Stimulated activated CD4-positive, alpha-beta T cell treated with anti-CD3 and anti-CD28 coated beads, TNF-alpha, amount 100 ng/mL, for 48 hours (primary cell): ENCODE measurements at places on chromosomes 12 and 14.

GRCh38 chr14:93085911-93086310 lies 29.8 kb downstream of the ITPK1 start:
- DNase-seq = no peak

DNA sequence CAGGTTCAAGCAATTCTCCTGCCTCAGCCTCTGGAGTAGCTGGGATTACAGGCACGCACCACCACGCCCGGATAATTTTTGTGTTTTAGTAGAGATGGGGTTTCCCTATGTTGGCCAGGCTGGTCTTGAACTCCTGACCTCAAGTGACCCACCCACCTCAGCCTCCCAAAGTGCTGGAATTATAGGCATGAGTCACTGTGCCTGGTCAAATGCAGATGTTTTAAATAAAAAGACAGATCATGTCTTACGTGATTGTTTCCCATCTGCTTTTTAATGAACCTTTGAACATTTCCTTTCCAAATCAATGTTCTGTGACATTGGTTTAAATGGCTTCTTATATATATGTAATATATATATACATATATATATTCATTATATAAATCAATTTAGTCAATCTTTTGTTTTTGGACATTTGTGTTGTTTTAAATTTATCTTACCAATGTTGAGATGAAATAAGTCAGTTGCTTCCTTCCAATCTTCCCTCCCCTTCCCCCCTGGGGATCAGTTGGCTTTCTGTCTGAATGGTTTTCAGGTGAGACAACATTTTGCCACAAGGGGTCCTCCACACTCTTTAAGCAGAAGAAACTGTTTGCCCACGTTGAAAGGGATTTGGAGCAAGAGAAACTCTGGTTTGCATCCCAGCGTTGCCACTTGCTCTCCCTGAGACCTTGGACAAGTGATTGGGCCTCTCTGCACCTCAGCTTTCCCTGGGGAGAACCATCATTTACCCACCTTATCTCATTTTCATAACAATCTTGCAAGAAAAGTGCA lies 47.6 kb upstream of the RBM19 start:
- no peak for DNase-seq

GRCh38 chr14:81261176-81261575 lies 40.4 kb upstream of the GTF2A1 start:
- DNase-seq = no peak

DNA sequence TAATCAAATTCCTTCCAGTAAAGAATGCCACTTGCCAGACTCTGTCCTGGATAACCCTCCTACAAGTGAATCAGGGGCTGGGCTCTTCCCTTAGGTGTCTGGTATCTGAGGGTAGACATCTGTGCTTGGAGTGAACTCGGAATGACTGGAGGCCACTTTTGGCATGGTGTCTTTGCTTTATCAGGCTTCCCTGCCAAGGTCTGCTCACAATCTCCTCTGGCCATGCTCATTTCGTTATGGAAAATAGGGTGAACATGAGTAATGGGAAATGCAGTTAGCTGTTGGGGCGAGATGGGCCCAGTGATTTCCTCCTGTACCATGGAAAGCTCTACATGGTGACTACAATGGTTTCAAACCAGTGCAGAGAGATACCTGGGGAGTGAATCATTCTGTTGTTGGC lies 212.9 kb downstream of the NRXN3 start:
- DNase-seq = no peak

- DNase-seq = no peak
These were observed 185.1 kb upstream of the CDKN3 start for GRCh38 chr14:54211551-54212308.

GRCh38 chr14:32403688-32404087 lies 74.6 kb downstream of the AKAP6 start:
- no peak for DNase-seq

DNA sequence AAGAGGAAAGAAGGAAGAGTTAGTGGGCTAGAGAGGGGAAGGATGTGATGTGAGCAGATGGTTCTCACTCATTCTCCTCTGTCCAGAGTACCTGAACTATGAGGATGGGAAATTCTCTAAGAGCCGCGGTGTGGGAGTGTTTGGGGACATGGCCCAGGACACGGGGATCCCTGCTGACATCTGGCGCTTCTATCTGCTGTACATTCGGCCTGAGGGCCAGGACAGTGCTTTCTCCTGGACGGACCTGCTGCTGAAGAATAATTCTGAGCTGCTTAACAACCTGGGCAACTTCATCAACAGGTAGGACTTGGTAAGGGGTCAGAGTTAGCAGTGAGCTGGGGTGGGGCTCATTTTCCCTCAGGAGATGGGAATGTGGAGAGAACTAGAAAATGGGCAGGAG lies 7.6 kb downstream of the DDIT3 start:
- DNase-seq = no peak

GRCh38 chr12:109870648-109871047 lies 9.7 kb downstream of the GLTP start:
- DNase-seq = no peak

GRCh38 chr12:47885566-47885965 lies 19.2 kb downstream of the VDR start:
- no peak for DNase-seq

DNA sequence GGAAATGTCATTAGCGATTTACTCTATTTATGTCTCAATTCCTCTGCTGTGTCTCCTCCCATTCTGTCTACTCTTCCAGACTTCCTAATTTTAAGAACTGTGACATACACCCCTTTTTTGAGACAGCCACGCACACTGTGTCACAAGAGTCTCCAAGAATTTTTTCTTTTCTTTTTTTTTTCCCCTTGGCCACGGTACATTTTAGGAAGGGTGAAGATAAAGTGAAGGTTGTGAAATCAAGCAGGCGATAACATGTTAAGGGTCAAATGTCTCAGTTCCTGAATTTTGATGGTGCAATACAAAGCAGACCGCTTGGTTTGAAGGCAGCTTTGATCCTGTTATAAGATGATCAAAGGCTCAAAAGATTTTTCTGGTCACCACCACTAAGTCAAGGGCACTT lies 4.3 kb downstream of the OLR1 start:
- DNase-seq = no peak

- no peak for DNase-seq
These were observed 390.2 kb downstream of the SOX5 start for GRCh38 chr12:23559268-23559753.

DNA sequence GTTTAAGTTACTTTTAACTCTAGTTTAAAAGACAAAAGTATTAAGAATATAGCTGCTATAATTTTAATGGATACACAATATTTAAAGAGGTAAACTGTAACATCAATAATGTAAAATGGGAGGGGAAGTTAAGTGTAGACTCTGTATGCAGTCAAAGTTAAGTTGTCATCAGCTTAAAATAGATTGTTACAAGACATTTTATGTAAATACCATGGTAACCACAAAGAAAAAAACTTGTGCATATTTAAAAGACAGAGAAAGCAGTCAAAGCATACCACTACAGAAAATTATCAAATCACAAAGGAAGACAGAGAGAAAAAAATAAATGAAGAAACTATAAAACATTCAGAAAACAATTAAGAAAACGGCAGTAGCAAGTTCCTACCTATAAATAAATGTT lies 73.3 kb downstream of the CEP128 start:
- no peak for DNase-seq

DNA sequence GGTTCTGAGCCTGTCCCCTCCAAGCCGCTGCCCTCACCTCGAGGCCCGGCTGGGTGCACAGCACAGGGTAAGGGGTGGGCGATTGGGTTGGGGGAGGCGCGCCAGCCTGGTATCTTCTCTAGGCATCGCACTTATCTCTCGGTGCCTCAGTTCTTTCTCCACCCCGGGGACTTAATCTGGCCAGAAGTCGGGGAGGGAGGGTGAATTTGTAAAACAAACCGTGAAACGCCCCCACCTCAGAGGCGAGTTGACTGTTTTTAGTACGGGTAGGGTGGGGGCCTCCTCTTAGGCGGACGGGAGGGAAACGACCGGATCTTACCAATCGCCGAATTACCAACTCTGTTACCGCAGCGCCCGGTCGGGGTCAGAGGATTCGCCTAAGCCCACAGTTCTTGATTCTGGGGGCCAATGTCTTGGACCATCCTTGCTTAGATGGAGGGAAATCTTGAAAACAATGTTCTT lies 1.4 kb upstream of the TBX3 start:
- no peak for DNase-seq

- no peak for DNase-seq
These were observed 8.2 kb downstream of the BCL11B start for GRCh38 chr14:99263564-99264330.

DNA sequence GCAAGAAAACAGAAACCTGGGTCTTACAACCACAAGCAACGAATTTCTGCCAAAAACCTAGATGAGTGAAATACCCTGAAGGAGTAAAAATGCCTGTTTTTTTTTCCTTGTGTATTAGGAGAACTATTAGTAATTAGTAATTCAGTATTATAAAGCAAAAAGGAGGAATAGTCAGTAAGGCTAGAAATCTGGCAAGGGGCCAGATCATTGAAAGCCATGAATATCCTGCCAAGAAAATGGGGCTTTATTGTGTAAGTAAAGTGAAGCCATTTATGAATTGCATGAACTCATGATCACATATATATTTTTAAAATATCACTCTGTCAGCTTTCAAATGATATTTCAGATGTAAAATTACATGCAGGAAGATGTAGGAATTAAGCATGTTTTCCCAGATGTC lies 57.9 kb downstream of the TXNDC16 start:
- DNase-seq = no peak

DNA sequence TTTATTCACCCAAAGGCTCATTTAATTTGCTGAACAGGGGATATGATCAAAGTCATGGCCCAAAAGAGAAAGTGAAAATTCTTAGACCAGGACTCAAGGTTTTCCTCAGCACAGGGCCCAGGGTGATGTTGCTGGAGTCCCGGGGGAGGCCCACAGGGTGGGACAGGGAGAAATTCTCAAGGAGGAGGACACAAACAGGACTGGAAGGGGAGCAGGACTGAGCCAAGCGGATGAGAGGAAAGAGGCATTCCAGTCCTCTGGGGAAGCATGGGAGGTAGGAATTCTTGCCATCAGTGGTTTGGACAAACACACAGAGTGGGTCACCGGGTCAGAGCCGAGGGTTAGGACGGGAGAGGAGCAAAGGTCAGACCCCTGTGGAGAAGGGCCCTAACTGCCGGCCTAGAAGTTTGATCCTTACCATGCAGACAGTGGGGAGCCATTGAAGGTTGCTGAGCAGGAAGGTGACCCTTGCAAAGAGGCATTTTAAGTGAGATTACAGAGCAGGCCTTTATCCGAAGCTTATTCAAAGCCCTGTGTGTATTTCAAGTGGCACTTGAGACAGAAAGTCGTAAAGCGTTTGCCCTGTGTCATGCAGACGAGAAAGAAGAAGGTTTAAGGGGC lies 68.4 kb upstream of the PTGR2 start:
- DNase-seq = no peak

- DNase-seq = peak; percentile 8
These were observed 214.5 kb downstream of the PAH start for GRCh38 chr12:102702447-102703114.

- DNase-seq = no peak
These were observed 1302.3 kb downstream of the FSCB start for GRCh38 chr14:43204816-43205215.

DNA sequence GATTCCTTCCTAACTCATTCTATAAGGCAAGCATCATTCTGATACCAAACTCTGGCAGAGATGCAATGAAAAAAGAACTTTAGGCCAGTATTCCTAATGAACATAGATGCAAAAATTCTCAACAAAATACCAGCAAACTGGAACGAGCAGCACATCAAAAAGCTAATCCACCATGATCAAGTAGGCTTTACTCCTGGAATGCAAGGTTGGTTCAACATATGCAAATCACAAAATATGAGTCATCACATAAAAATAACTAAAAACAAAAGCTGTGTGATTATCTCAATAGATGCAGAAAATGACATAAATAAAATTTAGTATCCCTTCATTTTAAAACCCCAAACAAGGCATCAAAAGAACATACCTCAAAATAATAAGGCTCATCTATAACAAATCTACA lies 98.9 kb downstream of the ACSS3 start:
- DNase-seq = no peak

DNA sequence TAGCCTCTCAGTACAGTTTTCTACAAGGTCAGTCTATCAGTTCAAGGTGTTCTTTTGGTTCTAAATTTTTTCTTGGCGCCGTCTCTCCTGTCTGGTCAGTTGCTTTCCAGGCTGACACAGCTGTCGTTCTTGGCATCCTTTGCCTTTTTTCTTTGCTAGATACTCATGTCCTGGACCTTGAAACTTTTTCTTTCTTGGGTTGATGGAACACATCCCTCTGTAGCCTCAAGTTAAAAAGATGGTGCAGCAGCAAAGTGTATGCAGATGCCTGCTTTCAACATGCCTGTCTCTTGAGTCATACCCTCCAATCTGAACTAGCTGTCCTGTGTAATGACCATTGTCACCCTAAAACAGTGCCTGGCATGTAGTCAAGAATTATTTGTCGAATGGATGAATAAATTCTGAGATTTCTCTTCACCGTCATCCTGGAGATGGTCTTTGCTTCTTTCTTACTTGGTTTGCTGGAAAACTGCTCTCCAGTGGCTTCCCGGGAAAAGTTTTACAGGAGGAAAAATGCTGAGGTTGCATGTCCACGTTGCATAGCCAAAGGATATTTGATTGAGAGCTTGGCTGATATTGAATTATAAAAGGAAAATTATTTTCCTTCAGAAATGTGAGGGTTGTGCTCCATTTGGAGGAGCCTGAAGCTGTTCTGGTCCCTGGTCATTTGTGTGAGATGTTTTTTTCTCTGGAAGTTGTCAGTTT lies 4.6 kb downstream of the NYNRIN start:
- no peak for DNase-seq

DNA sequence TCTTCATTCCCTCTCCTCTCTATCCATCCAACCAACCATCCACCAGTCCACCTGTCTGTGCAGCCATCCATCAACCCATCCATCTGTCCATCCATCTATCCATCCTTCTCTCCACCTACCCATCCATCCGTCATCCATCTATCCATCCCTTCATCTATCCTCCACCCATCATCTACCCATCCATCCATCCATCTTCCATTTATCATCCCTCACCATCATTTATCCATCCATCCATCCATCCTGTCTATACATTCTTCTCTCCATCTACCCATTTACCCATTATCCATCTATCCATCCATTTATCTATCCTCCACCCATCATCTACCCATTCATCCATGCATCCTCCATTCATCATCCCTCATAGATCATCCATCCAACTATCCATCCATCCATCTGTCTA lies 24.4 kb downstream of the AACS start:
- no peak for DNase-seq

DNA sequence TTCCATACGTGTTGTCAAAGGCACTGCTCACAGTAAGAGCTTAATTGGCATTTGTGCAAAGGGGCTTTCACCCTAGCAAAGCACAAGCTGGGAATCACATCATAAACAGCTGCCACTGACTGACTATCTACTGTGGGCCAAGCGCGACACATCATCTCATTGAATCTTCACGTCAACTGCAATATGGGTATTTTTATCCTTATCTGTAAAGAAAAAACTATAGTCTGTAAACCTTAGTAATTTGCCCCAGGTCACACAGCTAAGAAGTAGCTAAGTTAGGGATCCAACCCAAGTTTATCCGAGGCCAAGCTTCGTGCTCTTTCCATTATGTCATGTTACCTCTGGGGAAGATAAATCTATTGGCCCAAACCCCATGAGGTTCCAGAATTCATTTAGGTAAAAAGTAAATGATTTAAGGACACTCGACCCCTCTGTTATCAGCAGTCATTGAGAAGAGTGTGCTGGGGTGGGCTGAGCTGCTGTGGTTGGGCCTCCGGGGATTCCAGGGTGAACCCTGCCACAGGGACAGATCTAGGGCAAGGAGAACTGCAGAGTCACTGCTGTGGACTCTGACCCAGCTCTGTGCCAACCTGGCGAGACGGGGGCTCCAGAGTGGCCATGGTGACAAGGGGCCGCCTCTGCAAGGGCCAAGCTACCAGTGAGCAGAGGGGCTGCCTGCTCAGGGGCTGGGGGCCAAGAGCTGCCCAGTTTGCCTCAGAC lies 27.6 kb downstream of the NCKAP5L start:
- no peak for DNase-seq

- DNase-seq = no peak
These were observed 7.7 kb upstream of the TRAFD1 start for GRCh38 chr12:112117685-112118084.
